ENCODE measurements at places on chromosomes 4 and X.

GRCh38 chr4:17065821-17066220 lies 167.4 kb upstream of the LDB2 start:
- DNase-seq, result no peak

GRCh38 chrX:154720067-154720466 lies 30.8 kb downstream of the GAB3 start:
- no peak for DNase-seq

GRCh38 chr4:185018834-185019455 lies 655 bp downstream of the HELT start:
- DNase-seq, result no peak

- no peak for DNase-seq
Observed at GRCh38 chr4:23022032-23022431, 329.3 kb downstream of the GBA3 start.

GRCh38 chrX:47518144-47518543 lies 35.1 kb upstream of the ZNF41 start:
- DNase-seq, result no peak

DNA sequence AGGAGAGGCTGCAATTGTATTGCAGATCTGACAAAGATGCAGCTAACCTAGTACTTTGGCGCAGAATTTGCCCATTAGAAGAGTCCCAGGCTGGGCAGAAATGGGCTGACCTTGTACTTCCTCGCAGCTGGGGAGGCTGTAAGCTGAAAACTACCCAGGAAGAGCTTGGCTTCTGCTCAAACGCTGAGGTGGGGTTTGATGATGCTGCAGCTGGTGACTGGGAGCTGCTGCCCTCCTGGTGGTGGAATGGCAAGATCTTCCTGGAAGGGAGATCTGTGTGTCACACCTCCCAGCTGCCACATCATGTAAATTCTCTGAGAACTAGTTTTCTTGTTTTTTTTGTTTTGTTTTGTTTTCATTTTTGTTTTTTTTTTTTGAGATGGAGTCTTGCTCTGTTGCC lies 17.4 kb downstream of the CCNG2 start:
- no peak for DNase-seq

DNA sequence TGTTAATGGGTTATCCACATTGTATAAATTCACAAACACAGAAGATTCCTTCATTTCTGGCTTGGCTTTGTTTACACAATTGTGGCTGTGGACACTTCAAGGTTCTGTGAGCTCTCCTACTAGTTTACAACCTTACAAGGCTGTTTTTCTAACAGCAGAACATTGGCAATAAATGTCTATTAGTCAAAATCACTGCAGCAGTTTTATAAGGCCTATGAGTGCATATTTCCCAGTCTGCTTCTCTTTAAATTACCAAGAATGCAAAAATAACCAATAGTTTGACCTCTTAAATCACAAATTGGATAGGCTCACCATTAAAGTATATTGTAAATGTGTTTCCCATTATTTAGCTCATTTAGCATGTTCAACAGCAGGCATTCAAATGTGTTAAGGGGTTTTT lies 239.2 kb downstream of the DKK2 start:
- no peak for DNase-seq

DNA sequence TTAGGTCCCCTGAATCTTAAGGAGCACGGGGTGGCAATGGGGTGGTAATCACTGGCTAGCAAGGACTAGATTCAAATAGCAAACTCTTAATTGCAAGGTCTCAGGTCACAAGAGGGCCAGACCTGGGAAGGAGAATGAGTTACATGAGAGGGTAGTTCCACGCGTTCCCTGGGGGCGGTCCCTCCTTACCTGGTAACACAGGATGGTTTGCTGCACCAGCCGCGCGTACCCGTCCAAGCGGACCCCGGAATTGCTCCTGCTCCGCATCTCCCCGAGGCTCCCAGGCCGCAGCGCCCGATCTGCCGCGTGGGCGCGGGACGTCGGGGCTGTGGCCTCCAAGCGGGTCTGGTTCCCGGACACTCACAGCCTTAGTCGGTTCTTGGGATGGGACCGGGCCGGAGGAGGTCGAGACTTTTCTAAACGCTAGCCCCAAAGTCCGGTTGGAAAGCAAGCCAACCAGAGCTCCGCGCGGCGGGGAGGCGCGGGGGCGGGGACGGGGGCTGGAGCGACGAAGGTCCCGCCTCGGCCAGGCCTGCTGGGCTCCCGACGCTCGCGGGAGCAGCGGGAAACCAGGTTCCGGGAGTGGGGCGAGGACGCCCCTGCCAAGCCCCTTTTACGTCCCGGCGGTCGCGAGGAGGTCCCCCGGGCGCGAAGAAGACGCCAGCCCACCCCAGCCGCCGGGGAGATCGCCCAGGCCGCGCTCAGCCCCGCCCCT lies at the start of gene PHKA2:
Gene PHKA2, minus strand, starts transcription at position 449 of the 715 bp plus-strand sequence. Its CDS starts 182 bp downstream, at position 267.
- DNase-seq, result peak; percentile 87

DNA sequence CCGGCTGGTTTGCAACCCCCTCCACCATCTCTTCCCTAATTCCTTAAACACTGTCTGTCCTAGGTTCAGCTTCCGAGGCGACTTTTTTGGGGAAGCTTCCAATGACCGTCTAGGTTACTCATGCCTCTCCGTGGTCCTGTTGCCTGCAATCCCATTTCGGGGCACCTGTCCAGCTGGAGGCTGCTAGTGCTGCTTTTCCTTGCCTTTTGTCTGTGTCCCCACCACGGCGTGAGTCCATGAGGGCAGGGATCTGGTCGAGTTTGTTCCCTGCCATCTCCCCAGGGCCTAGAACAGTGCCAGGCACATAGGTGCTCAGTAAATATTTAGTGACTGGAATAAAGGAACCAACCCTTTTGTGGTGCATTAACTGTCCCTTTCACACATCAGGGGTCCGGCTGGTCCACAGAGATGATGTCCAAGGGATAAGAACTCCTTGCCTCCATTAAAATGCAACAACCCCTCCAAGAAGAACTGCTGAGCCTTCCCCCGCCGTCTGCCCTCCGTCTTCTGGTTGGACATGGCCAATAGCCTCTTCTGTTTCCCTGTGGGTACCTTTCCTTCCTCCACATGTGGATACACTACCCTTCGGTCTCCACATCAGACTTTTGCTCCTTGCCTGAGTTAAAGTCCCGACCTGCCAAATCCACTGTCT lies 5.7 kb upstream of the SORCS2 start:
- DNase-seq, result peak; percentile 51

DNA sequence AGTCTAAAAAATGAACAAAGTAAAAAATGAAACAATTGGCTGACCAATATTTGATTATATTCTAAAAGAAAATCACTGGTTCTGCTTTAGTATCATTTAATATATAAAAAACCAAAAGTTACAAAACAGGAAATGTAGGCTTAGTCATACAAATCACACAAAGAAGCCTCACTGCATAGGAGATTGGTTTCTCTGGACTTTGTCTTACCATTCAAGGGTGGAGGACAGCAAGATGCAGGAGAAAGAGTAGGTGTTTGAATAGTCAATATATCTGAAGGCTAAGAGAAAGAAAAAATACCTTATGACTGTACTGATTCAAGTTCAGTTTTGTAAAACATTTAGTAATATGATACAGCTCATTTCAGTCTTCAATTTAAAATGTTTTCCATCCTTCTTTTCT lies 28.6 kb upstream of the TAF9B start:
- no peak for DNase-seq

GRCh38 chr4:156734965-156735895 lies 236.4 kb downstream of the PDGFC start:
- DNase-seq, result no peak

- no peak for DNase-seq
Observed at GRCh38 chrX:110743679-110744340, 51.8 kb downstream of the CHRDL1 start.

DNA sequence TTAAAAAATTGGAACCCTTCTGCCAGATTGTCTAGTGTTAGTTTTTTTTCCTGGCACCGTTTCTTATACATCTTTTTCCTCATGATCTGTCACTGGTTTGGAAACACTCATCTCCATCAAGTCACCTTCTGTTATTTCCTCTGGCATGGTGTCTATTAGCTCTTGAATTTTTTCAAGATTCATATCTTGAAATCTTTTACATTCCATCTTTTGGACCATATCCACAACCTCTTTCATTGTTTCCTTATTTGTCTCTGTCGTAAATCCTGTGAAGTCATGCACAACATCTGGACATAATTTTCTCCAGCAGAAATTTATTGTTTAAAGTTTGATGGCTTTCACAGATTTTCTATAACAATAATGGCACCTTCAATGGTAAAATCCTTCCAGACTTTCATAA lies 10.2 kb upstream of the TMEM185A start:
- no peak for DNase-seq

GRCh38 chr4:180960743-180961401 lies 1282.3 kb upstream of the TENM3 start:
- no peak for DNase-seq

DNA sequence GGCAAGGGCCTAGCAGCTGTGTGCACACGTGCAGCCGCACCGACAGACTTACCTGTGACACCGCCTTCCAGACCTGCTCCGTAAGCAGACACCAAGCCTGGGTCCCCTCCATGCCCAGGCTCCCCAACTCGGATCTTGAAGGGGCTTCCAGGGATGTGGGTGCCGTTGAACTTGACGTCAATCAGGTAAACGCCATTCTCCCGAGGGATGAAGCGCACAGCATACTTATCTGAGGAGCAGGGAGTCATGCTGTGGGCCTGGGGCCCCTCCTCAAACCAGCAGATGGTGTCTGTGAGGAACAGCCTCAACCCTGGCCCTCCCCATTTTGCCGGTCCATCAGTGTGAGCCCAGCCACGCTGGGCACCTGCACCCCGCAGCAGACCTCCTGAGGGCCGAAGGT lies 24.5 kb downstream of the FLNA start:
- DNase-seq, result no peak

DNA sequence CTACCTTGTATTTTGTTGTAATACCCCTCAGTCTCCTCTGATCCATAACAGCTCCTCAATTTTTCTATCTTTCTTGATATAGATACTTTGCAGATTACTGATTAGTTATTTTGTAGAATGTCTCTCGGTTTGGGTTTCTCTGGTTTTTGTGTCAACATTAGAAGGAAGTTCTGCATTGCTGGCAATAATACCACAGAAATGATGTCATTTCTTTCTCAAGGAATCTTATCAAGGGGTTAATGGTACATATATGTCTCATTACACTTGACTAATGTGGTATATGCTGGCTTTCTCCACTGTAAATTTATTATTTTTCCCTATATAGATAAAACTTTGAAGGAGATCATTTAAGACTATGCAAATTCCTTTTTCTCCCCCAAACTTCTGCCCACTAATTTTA lies 183.6 kb upstream of the DKK2 start:
- DNase-seq, result no peak

DNA sequence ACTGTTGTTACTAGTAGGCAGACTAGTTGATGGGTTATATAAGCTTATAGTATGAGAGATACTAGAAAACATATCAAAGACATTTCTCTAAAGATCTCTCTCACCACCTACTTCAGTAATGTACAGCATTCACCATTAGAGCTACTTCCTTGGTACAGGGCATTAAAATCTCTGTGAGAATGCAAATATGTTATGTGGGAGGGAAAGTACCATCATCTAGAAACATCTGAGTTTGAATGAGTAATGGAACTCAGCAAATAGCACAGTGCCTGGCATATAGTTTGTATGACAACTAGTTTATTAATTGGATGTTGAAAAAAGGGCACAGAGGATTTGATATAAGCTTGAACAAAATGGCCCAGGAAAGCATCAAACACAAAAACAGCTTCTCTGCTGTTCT lies 211.1 kb downstream of the GLUD2 start:
- DNase-seq, result no peak

DNA sequence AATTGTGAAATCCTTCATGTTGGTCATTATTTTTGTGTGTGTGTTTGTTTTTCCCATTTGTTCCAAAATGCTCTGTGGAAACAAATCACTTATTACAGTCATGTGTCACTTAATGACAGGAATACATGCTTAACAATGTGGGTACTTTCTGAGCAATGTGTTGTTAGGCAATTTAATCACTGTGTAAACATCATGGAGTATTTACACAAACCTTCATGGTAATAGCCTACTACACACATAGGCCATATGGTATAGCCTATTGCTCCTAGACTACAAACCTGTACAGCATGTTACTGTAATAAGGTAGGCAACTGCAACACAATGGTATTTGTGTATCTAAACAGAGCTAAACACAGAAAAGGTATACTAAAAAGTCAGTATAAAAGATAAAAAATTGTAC lies 388.9 kb upstream of the PPP1R2C start:
- no peak for DNase-seq

GRCh38 chrX:53330331-53330730 lies 48.9 kb upstream of the IQSEC2 start:
- DNase-seq, result peak; percentile 39

DNA sequence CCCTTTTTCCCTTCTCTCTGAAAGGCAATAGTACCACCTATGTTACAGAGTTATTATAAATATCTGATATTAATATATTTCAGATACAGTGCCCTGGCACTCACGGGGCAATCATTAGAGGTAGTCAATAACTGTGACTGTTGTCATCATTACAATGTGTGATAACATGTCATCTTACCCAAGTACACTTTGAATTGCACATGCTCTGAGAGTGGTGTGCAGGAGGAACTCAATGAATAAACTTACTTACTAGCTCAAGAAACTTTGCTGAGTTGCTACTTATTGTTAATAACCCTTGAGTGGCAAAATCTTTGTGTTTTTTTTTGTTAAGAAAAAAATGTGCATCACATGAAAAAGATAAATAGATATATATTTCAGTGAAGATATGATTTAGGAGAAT lies 275.1 kb upstream of the RASGEF1B start:
- no peak for DNase-seq

DNA sequence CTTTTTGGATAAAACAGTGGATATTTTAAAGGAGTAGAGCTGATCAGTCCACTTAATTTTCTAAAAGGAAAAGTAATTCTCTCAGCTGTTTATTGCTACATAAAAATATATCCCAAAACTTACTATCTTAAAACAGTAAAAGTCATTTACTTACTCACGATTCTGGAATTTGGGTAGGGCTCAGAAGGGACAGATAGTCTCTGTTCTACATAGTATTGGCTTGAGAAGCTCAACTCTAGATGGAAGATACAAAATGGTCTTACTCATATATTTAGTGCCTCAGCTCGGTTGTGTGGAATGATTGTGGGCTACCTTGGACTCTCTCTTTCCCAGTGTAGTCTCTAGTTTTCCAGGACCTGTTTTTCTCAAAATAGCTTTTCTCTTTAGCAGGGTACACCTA lies 691.5 kb upstream of the POU3F4 start:
- DNase-seq, result no peak

DNA sequence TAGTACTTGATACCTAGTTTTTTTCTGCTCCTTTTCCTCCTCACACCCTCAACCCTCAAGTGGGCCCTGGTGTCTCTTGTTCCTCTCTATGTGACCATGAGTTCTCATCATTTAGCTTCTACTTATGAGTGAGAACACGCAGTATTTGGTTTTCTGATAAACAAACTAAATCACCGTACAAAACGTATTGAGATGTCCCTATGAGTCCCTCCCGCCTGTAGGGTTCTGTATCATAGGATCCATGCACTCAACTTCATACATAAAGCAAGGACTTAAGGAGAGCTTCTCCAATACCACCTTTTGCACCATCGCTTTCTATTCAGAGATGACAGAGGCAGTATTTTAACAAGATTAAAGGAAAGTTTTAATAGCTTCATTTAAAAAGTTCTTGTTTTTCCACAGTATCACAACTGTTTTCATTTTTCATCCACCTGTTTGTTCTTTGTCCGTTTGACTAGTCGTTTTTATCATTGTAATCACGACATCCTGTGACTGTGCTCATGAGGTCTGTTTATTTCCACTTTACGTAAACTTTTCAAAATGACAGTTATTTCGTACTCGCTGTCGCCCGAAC lies 457 bp upstream of the RAB9A start:
- DNase-seq, result no peak
